Right forelimb (tissue), 1 donor: ENCODE measurements at places on chromosomes 2 and 18.
A peak's percentile ranks its signal among the peaks of the same experiment; 100 is the strongest.

DNA sequence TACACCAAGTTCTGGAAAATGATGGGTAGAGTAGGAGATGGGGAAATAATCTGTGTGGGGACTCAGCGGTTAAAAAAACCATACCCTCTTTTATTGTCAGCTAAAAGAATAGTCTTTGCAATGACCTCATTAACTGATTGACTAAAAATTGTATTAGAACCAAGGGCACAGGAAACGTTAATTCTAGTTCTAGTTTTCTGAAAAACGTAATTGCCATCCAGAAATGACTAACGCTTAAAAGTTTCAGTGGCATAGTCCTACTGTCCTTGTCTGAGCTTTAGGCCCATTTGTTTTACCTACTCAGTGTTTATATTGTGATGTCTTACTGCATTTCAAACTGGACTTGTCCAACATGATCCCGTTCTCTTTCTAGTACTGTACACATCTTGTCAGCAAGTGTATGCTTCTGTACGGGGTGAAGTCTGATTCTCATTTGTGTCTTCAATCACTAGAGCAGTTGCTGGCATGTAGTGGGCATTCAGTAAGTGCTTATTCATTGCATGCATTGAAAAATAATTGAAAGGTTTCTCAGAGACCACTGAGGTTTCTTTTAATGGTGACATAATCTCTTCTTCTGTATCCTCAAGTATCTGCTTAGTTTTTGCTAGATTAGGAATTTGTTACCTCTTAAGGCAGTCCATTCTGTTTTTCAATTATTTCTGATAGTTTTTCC, 81.5 kb downstream of the ZNF407 start:
- no peak for DNase-seq

DNA sequence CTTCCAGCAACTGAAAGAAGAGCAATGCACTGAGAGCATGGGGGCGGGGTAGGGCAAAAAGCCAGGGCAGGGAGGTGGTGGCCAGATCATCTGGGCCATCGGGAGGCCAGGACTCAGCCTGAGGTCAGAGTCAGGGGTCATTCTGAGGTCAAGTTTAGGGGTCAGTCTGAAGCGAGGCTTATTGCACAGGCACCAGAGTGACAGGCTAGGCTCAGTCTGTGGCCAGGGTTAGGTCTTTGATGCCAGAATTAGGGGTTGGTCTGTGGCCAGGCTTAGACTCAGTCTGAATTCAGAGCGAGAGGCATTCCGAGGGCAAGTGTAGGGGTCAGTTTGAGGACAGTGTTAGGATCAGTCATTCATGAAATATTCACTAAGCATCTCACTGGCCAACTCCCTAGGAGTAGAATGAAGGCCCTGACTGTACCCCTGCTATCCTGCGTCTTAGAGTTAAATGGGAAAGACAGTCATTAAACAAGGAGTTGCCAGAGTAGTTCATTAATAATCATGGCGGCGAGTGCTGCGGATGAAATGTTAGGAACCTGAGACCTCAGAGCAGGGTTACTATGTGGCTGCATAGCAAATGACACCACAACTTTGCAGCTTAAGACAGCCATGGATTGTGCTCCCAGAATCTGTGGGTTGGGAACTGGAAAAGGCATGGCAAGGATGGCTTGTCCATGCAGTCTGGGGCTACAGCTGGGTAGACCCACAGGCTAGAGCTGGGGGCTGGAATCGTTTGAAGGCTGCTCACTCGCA, 198.7 kb downstream of the CYP26B1 start:
- no peak for DNase-seq

GRCh38 chr18:79553154-79553553, 126.4 kb upstream of the CTDP1 start:
- DNase-seq = no peak

DNA sequence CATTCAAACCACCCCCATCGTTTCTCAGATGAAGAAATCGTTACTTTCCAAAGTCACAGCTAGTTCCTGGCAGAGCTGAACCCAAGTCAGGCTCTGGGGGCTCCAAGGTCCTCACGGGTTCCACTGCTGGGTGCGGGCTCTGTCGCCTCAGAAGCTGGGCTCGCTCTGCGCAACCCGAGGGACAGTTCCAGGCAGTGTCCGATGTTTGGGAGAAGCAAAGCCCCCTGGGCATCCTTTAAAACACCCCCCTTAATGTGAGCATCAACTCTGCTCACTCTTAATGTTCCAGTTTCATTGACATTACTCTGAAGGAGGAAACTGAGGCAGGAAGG, 796 bp downstream of the AOX1 start:
- no peak for DNase-seq

GRCh38 chr2:46966576-46966975, 51.0 kb upstream of the MCFD2 start:
- no peak for DNase-seq

GRCh38 chr2:99183025-99183424, 2.0 kb downstream of the MRPL30 start:
- no peak for DNase-seq

DNA sequence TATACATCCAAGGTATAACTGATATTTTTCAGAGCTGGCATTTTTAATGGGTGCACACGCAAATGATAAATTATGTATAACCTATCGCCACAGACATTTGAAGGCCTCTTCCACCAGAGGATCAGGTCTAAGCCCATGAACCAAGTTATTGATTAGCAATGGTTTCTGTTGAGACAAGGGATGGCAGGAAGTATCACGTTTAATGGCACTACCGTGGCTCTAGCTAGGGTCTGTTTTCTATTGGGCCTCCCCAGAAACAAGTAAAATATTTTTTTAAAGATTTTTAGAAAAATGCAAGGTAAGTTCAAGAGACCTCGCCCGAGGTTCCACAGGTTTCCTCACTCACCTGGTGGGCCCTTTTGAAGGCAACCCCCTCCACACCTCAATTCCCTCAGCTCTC, 667 bp downstream of the GFPT1 start:
- DNase-seq = no peak

DNA sequence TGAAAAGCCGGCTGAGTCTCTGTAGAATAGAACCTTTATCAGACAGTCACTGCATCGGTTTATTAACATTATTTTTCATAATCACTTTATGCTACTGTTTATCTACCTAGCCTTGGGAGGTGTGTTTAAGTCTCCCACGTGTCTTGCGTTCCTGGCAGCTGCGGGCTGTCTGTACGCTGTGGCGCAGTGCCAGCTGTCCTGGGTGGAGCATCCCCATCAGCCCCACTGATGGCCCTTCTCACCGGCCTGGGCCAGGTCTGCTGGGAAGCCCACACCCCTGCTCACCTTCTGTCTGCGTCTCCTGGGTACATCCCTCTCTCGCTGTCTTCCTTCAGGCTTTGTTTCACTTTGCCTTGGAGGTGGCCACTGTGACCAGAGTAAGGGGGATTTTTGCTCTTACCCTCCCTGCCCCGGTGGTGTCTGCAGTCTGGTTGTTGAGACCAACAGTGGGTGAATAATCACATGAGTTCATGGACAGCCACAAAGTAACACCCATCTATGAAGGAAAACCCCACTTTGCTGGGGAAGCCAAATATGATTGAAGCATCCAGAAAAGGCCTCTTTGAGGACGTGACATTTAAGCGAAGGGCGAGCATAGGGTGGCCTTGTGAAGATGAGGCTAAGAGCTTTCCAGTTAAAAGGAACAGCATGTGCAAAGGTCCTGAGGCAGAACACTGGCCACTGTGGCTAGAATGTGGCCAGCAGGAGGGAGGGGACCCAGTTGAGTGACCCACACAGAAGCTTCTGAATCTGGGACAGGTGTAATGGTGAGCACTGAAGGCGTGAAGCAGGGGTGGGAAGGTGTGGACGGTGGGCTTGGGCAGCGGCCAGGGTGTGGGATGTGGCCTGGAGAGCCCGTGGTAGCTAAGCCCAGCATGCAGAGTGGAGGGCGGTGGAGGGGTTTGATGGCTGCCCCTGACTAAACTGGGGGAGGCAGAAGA, 41.7 kb downstream of the RAMP1 start:
- DNase-seq = no peak

GRCh38 chr2:96596596-96596995, 41.5 kb downstream of the KANSL3 start:
- DNase-seq = no peak

DNA sequence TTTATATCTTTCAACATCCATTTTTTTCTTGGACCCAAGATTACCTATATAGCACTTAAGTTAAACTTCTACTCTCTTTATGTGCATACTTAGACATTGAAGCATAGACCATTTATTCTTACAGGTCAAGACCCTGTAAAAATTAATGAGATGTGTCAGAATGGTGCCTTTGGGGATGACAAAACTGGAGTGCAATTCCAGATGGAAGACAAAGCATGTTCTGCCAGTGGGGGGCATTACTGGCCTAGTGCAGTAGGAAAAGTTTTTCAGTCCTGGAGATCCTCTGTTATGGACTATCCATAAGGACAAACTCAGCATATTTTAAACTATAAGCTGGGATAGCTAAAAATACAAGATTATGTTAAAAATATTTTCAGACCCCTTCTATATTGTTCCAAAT, 57.8 kb upstream of the MMADHC start:
- no peak for DNase-seq

DNA sequence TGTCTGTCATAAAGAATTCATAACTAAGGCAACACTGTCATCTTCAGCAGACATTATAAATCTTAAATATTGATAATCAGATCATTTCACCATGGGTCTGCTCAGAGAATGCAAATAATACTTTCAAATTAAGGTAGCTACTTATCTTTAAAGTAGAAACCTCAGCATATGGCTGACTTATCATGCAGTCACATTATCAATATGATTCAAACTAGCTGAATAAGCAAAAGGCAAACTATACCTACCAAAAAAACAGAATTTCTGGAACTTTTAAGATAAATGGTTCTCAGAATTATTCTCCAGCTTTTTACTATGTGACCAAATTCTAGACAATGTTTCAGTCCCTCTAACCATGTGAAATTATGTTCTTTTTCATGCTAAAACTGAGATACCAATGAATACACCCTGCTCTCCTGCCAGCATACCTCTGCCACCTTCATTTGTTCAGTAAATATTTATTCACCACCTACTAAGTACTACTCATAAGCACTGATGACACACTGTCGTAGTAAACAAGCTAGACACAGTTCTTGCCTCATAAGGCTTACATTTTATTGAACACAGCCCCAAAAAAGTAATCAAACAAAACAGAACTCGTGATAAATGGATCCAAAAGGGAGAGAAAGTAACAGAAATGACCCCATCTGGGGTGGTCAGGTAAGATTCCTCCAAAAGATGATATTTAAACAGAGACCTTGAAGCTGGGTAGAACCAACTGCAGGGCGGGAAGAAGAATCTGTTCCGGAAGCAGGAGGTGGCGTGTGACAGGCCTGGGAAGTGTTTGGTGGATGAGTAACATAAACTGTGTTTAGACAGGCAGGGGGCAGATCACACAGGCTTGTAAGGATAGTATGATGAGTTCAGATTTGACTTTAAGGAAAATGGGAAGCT, 17.7 kb downstream of the SPIRE1 start:
- DNase-seq = no peak

- no peak for DNase-seq
These were observed 208.4 kb upstream of the ZNF521 start for GRCh38 chr18:25560369-25560768.

- no peak for DNase-seq
These were observed 249.9 kb upstream of the SP5 start for GRCh38 chr2:170465241-170465640.

- peak; percentile 87 for DNase-seq
These were observed 59.1 kb downstream of the TNS1 start for GRCh38 chr2:217943446-217944321.

GRCh38 chr2:209864716-209865295, 93.2 kb downstream of the UNC80 start:
- no peak for DNase-seq

DNA sequence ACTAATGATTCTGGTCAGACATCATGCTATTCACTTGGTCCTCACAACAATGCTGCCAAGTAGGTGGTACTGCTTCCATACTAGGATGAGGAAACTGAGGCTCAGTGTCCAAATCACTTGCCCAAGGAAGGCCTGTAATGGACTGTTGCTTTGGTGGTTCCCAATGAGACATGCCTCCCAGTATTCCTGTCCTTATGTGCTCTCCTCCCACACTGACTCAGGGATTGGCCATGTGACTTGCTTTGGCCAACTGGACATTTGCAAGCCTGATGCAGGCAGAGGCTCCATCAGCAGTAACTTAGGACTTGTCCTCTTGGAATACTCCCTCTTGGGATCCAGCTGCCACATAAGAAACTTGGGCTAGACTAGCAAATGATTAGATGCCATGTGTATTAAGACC, 3.0 kb downstream of the FBXO41 start:
- no peak for DNase-seq

DNA sequence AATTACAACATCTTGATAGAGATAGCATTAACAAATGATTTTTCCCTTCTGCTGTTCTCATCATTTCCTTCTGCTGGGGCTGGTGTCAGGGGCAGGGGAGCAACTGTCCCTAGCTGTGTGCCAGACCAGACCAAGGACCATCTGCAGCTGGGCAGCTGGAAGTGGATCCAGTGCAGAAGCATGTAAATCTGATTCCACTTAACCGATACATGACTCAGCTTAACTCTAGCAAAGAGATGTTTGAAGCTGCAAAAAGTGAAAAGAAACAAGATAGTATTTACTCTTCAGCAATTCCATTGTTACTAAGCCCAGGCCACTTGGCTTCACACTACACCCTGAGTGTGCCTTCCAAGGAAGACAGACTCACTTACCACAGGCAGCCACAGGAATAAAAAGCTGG, 151.1 kb downstream of the GALNT1 start:
- no peak for DNase-seq

DNA sequence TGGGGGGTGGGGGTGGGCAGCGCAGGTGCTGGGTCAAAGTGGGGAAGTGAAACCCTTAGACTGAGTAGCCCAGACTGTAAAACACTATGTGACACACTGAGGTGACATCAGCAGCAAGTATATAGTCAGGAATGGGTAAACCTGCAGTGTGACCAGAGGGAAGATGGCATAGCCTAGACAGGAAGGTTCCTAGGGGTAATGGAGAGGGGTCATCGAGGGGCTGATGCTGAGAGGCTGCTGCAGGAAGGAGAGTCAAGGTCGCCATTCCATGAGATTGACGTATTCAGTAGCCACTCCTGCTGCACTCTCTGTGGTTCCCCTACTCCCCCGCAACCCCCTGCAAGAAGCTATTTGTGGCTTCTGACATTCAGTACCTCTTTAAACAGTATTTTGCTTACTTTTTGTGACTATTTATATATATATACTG, 111.7 kb downstream of the CHST9 start:
- DNase-seq = no peak

DNA sequence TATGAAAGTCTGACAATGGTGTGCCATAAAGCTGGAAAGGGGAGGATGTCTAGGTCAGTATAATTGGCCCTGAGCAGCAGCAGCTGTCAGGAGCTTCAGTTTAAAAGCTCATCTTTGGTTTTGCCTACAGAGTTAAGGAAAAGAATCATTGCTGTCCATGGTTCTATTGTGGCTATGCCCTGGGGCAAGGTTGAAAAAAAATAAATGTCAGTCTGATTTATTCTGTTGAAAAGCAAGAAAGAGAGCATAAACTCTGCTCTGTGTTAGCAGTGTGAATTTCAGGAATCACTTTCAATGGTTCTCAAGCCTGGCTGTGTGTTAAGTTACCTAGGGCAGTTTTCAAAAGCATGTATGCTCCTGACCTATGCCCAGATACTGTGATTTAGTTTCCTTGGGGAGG, 446.7 kb downstream of the SETBP1 start:
- DNase-seq = no peak
